ENCODE measurements at places on chromosomes 1 and 21.

- no peak for DNase-seq
These were observed 677.4 kb downstream of the NCAM2 start for GRCh38 chr21:21675601-21676000.

DNA sequence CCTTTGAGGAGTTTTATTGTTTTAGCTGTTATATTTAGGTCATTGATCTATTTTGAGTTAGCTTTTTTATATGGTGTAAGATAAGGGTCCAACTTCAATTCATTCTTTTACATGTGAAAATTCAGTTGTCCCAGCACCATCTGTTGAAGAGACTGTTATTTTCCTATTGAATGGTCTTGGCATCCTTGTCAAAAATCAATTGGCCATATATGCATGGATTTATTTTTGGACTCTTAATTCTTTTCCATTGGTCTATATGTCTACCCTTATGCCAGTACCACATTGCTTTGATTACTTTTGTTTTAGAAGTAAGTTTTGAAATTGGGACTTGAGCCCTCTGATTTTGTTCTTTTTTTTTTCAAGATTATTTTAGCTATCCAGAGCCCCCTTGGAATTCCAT, 35.8 kb upstream of the HUNK start:
- no peak for DNase-seq

GRCh38 chr1:41573194-41573593, 88.7 kb upstream of the EDN2 start:
- no peak for DNase-seq

GRCh38 chr1:154824179-154825000, 45.7 kb downstream of the KCNN3 start:
- no peak for DNase-seq

DNA sequence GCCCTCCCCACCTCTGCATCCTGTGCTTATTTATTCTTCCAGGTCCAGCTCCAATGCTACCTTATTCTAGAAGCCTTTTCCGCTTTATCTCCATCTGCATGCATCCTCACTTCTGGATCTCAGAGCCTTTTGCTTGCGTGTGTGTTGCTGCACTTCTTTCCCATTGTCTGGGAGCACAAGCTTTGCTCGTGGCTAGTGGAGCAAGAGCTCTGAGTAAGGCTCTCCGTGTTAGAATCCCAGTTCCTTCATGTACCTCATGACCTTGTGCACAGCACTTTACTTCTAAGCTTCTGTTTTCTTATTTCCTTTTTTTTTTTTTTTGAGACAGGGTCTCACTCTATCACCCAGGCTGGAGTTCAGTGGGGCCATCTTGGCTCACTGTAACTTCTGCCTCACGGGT, 140.0 kb upstream of the POU3F1 start:
- no peak for DNase-seq

- no peak for DNase-seq
These were observed 218.0 kb downstream of the GRIK3 start for GRCh38 chr1:36816348-36816747.

GRCh38 chr1:229231754-229232119, 39.2 kb upstream of the RAB4A start:
- no peak for DNase-seq

- no peak for DNase-seq
These were observed 53.5 kb downstream of the MIGA1 start for GRCh38 chr1:77832901-77833300.

- no peak for DNase-seq
These were observed 5.6 kb downstream of the C1orf35 start for GRCh38 chr1:228097333-228098081.

DNA sequence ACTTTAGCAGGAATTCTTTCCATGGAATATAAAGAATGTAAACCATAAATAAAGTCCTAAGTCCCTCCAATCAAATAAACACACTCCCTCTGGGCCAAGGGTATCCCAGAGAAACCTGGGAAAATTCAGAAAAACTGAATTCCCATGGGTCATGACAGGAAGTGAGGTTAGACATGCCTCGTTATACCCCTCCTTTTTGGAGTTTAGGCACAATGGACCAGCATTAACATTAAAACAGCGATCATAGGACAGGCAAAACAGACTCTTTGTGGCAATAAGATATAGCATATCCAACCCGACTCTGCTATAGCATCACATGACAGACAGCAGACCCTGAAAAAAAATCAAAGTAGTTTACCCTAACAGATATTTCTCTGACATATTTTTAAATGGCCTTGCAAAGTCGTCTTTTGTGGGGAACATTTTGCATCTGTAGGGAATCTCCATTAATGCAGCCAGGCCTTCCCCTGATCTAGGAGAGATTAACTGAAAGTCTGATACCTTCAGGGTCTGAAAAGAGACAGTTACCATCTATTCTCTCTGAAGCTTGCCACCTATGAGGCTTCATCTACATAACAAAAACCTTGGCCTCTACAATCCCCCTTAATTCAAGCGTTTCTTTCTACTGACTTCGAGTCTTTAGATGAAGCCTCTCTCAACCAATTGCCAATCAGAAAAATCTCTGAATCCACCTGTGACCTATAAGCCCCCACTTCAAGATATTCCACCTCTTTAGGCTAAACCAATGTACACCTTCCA, 143.0 kb upstream of the KCNK1 start:
- DNase-seq = no peak

DNA sequence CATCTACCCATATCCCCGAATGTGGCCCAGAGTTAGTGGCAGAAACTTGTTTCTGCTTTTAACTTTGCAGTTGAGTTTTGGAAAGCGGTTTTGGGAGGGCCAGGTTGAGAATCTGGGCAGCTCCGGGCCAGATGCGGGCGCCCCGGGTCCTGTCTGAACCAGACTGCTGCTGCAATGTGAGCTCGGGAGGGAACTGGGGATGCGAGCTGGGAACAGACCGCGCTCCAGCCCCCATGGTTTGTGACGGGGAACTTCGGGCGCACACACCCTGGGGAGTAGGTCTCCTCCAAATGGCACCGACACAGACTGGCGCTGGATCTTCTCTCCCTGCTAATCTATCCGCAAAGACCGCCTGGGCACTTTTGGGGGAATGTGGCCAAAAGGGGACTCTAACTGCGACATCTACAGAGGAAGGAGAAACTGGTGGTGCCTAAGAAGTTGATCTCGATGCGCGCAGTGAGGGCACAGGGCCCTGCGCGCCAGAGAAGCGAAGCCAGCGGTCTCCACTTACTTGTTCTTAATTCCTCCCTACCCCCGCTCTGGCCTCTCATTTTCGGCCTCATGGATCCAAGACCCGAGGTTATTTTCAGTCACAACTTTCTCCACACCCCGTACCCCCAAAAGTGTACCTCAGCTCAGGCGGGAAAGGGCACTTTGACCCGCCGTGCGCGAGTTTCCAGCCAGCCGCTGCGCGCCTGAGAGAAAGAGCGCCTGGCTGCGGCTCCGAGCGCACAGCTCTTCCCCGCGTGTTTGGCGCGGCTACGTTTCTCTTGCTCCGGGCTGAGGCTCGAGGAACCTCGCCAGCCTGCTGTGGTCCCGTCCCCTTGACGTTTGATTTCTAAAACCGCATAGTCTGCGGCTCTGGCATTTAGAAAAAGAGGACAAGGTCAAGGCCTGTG, 411.0 kb upstream of the ESRRG start:
- DNase-seq = no peak

DNA sequence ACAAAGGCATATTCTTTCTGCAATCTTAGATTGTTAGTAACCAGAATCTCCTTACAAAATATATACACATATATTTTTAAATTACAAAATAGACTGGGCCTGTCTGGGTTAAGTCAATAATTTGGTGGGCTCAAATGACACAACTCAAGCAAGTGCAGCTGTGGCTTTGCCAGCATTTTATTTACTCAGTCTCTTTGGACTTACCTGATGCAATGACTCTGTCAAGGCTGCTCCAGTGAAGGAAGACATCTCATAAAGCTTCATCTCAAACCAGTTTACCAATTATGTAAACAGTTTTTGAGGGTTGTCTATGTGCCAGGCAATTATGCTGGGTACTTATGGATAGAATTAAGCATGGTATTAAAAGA, 22.8 kb upstream of the ABCA4 start:
- DNase-seq = no peak

DNA sequence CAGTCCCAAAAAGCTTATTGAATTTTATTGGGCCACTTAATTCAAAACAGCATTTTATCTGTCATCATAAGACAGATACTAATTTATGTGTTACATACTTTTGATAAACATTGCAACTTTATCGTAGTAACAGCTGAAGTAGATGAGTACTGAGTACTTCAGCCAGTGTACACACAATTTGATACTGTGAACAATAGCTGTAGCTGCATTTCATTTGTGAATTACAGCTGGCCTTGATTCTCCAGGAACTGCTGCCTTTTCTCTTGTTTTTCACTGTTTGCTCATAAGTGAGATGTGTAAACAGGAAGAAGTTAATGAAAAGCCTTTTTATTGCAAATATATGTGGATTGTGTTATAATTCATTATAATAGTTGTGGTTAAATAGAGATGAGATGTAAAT, 10.2 kb downstream of the UAP1 start:
- no peak for DNase-seq

DNA sequence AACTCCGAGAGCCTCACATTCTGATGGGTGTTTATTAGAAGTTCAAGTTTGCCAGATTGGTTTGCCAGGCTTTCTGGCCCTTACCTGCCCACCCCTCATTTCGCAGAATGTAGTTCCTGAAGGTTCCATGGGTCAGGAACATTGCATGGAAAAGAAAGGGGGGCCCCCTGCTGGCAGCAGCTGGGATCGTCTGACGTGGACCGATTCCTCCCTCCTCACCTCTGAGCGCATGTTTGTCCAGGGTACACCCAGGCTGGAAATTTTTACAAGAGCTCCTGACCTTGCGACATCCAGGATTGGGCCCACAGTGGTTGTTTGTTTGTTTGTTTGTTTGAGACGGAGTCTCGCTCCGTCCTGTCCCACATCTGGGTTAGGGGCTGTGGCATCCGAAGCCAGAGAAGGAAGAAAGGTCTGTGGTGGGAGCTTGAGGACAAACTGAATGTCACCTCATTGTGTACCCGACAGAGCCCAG, 126.0 kb upstream of the TMEM51 start:
- DNase-seq = peak; percentile 34

GRCh38 chr1:232529747-232530146, 100.2 kb downstream of the SIPA1L2 start:
- no peak for DNase-seq

DNA sequence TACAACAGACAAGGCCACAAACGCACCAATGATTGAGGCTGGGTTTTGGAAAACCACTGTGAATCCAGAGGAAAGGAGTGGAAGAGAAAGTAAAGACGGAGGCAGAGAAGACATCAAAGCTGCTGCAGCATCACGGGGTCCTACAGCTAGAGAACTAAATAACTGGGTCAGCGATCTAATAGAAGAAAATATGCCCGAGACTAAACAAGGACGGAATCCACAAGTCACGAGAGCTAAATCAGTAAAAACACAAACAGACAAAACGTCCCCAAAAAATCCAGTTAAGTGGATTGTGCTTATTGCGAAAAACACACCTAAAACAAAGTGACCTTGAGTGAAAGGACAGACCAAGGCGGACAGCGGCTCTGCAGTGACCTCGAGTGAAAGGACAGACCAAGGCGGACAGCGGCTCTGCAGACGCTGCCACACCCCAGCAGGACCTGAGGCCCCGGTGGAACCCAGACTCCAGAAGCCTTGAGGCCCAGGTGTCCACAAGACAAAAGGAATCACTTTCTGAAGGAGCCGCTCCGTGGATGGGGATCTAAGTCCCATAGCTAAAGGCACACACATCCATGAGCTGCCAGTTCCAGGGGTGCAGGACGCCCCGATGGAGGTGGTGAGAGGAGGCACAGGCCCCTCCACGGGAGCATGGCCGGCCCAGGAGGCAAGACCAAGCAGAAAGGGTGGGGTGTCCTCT, 6.0 kb downstream of the FTCD start:
- DNase-seq = no peak

DNA sequence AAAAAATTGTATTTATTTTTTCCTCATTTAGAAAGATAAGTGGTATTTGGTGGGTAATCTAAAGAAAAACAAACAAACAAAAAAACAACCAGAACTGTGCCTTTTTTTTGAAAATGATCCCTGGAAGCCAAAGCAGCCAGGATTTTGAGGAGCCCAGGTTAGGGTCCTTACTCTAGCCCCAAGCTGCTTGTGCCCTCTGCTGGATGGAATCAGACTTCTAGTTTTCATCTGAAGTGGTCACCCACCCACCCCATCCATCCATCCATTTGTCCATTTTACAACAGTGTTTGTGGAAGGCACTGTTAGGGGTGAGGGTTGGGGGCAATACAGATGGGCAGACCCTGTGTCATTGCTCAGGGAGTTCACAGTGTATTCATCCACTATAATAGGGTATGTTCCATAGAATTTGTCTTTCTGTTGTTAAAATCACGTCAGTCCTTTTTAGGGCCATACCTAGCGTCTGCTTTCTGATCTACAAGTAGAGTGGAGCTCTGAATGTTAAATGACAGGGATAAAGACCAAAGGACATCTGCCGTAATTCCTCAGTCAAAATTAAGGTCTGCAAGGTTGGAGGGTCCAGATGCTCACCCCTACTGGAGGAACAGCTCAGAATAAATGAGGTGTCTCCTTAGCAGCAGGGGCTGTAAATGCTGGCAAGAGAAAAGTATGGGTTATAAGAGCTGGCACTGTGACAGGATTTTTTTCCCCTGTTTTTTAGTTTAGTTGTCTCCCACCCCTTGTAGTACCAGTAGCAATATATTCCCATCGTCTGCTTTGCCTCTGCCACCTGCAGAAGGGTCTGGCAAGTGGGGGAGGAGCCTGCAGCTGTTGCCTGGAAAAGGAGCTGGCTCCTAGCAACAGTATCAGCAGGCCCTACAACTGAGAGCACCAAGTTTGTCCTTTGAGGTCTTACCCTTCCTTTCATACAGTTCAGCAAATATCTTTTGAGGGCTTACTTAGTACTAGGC, 3.2 kb downstream of the LRRC42 start:
- peak; percentile 15 for DNase-seq

DNA sequence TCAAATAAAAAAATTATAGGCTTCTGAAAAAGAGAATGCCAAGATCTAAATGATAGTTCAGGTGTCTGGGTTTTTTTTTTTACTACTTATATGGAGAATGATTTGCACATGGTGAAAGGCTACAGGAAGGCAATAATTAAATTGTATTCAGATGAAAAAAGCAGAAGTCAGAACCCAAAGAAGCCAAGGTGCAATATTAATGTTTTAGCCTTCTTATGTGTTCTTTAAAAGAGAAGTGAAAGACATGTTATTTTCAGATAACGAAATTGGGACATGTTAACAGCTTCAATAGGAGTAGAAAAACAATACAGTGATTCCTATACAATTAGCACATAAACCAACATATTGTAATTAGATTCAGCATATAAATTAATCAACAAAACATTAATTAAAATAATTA, 452.9 kb upstream of the PRMT6 start:
- DNase-seq = no peak

DNA sequence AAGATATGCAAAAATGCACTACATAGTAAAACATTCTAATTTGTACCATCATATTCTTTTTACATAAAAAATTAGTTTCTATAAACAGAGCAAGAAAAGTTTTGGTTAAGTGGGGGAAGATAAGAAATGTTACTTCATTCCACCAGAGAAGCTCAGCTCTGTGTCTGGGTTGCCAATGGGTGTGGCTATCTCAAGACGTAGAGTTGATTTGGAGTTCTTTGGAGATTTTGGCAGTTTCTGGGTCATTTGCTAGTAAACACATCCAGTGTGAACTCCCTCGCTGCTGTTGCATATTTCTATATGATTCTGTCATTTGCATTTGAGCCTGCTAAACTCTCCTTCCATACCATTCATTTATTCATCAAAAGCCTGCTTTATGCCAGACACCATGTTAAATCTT, 7.2 kb downstream of the RGL1 start:
- DNase-seq = no peak
